ENCODE measurements at places on chromosomes 4 and X. TPM values are rescaled to one million over a fixed set of nuclear protein-coding genes. Genes with fewer than 3 reads are reported as not detected.

The PAGE2 gene
- not detected for total RNA-seq

The ZMAT1 gene
- 5.7 TPM for total RNA-seq

The PAGE1 gene
- total RNA-seq: not detected

The BMPR1B gene
- total RNA-seq: 0.62 TPM

The DMP1 gene
- total RNA-seq: not detected

The SYNPO2 gene
- 0.28 TPM for total RNA-seq

DNA sequence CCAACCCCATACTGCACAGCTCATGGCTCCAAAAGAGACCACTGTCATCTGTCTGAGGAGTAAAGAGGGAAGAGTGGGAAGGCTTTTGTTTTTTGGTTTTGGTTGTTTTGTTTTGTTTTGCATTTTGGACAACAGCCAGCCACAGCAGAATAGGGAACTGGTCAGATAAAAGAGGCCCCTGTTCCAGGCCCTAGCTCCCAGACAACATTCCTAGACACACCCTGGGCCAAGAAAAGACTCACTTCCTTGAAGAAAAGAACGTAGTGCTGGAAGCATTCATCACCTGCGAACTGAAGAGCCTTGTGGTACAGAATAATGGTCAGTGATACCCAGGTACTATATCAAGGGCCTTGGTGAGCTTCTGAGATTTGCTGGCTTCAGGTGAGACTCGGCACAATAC is 619.4 kb upstream of the SPANXN1 start:
- H3K4me3 ChIP-seq: no peak overlapping the region
- no peaks in the 10 kb centered on the region for H3K36me3 ChIP-seq
- H3K4me1 ChIP-seq: no peaks in the 10 kb centered on the region
- H3K27ac ChIP-seq: no peak overlapping the region

- no peak overlapping the region for H3K27ac ChIP-seq
- peaks cover 21% of the 10 kb centered on the region for H3K4me1 ChIP-seq
- H3K4me3 ChIP-seq: no peak overlapping the region
- H3K27me3 ChIP-seq: no peaks in the 10 kb centered on the region
- no peaks in the 10 kb centered on the region for H3K36me3 ChIP-seq
Measured at GRCh38 chr4:1204286-1204827, 32.0 kb upstream of the SPON2 start.

DNA sequence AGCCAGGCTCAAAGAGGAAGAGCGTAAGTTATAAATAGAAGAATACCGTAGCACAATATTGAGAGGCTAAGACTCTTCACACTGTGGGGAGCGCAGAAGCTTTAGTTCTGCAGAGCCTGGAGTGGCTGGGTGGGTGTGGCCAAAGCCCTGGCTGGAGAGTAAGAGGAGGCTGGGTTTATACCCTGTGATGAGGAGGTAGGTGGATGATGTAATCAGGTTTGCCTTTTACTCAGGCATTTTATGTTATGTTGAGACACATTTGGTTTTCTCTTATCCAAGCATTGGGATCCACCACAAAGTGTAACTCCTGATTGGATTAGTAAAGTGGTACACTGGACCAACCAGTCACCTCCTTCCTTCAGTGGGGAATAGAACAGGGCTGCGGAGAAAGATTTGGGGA is 13.9 kb downstream of the CDS1 start:
- H3K4me3 ChIP-seq: no peak overlapping the region
- no peaks in the 10 kb centered on the region for H3K36me3 ChIP-seq

- no peak overlapping the region for H3K4me3 ChIP-seq
- no peaks in the 10 kb centered on the region for H3K36me3 ChIP-seq
Measured at GRCh38 chr4:51995647-51996220, 24.4 kb downstream of the LRRC66 start.

DNA sequence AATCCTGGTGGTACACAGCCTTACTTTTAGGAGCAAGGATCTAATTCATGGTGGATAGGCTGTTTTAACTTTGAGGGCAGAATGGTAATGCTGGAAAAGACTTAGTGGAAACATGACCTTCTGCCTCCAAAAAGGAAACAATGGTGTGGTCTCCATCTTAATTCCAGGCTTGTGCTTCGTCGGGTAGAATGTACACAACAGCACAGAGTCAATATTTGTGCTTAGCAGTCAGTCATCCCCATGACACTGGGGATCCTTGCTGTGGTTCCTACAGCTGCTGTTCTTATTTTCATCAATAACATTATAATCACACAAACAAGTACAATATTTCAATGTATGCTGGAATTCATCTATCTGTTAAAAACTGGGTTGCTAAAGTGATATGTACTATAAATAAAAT is 104.4 kb downstream of the HHIP start:
- H3K4me1 ChIP-seq: no peaks in the 10 kb centered on the region
- H3K36me3 ChIP-seq: no peaks in the 10 kb centered on the region

DNA sequence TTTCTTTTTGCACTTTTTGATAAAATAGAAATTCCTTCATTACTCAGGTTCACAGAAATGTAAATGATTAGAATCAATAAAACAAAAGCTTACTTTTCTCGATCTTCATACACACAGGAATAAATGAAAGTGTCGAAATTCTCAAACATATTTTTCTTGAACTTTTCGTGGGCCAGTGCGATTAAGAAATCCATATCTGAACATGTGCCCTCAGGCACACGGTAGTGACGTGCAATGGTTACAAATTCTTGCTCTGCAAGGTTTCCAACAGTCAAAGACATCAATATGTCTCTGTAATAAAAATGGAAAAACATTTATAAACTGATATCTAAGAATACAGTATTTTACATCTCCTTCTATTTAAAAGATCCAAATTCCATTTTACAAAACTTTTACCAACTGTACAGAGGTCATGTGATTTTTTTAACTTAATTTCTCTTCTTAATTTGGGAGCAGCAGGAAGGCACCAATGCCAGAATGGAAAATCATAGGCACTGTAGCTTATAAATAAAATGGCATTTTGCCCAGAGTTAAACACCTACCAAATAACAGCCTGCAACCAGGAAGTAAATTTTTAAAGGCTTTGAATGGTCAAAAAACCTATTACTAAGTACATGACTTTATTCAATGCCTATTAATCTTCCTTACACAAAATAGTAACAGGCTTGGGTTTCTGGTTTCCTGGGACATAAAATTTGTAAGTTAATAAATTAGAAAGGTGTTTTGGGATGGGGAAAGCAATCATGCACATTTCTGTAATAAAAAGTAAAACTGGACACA is 165.0 kb downstream of the EFHC2 start:
- DNase-seq: no peak
- H3K27me3 ChIP-seq: no peaks in the 10 kb centered on the region
- no peaks in the 10 kb centered on the region for H3K4me1 ChIP-seq
- H3K36me3 ChIP-seq: no peaks in the 10 kb centered on the region
- no peak overlapping the region for H3K27ac ChIP-seq

DNA sequence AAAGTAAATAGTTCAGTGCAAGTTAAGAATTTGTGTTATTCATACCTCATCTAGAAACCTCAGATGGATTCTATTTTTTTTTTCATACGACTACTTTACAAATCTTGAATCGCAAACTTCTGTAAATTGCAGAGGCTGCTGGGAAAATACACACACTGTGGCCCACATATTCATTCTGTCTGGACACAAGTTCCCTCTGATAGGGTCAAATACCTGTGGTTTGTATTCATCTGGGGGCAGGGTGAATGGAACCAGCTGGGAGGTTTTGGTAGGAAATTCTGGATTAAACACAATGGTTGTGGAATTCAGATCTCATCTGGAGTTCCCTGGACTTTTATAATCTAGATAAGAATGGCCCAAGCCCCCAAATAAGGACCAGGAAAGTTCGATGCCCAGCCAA is 56.2 kb downstream of the SPATA18 start:
- H3K27ac ChIP-seq: no peak overlapping the region
- H3K36me3 ChIP-seq: no peaks in the 10 kb centered on the region
- no peak overlapping the region for H3K4me3 ChIP-seq

- peak; percentile 28 for DNase-seq
- H3K4me1 ChIP-seq: no peaks in the 10 kb centered on the region
- H3K4me3 ChIP-seq: no peak overlapping the region
- H3K27me3 ChIP-seq: no peaks in the 10 kb centered on the region
Measured at GRCh38 chr4:88219099-88219498, 60.7 kb upstream of the ABCG2 start.

- H3K4me3 ChIP-seq: no peak overlapping the region
- H3K27me3 ChIP-seq: no peaks in the 10 kb centered on the region
- H3K4me1 ChIP-seq: no peaks in the 10 kb centered on the region
- peak; percentile 2 for DNase-seq
Measured at GRCh38 chrX:57528670-57529255, 63.0 kb upstream of the ZXDB start.

DNA sequence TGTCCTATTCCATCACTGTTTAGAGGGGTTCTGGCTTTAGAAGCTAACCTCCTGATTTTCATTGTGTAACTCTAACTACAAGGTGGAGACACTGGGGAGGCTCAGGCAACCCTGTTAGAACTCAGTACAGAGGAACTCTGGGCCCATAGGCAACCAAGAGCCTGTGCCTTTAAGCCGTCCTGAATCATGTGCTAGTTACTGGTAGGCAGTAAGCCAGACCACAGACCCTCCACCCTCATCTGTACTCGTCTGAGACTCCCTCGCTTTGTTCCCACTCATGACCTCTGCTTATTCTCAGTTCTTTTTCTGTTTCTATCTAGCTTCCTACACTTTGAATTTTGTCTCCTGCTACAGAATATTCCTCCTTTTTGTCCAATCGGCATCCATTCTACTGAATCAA is 31.4 kb downstream of the TBC1D1 start:
- no peaks in the 10 kb centered on the region for H3K4me1 ChIP-seq
- no peak overlapping the region for H3K27ac ChIP-seq
- no peak for DNase-seq
- H3K36me3 ChIP-seq: no peaks in the 10 kb centered on the region
- no peaks in the 10 kb centered on the region for H3K27me3 ChIP-seq

- no peak overlapping the region for H3K27ac ChIP-seq
- DNase-seq: no peak
- H3K4me1 ChIP-seq: no peaks in the 10 kb centered on the region
- H3K36me3 ChIP-seq: no peaks in the 10 kb centered on the region
- no peak overlapping the region for H3K4me3 ChIP-seq
- H3K27me3 ChIP-seq: no peaks in the 10 kb centered on the region
Measured at GRCh38 chr4:48368389-48368788, 27.1 kb downstream of the SLAIN2 start.

GRCh38 chr4:182695842-182696241 is 221.3 kb downstream of the DCTD start:
- no peaks in the 10 kb centered on the region for H3K4me1 ChIP-seq
- H3K27ac ChIP-seq: no peak overlapping the region
- H3K36me3 ChIP-seq: no peaks in the 10 kb centered on the region
- no peak for DNase-seq
- H3K4me3 ChIP-seq: no peak overlapping the region
- no peaks in the 10 kb centered on the region for H3K27me3 ChIP-seq

GRCh38 chr4:40995850-40996249 is 218.5 kb downstream of the APBB2 start:
- H3K4me1 ChIP-seq: 0 out of 2 replicates have a peak, but pooled peaks cover 4% of the 10 kb centered on the region
- no peaks in the 10 kb centered on the region for H3K27me3 ChIP-seq
- no peaks in the 10 kb centered on the region for H3K36me3 ChIP-seq
- no peak overlapping the region for H3K27ac ChIP-seq
- H3K4me3 ChIP-seq: no peak overlapping the region
